ENCODE measurements at places on chromosomes 5 and 9.

GRCh38 chr9:112157087-112157486 lies 18.0 kb downstream of the SUSD1 start:
- no peak for DNase-seq

- no peak for DNase-seq
These were observed 197.2 kb upstream of the PAPPA start for GRCh38 chr9:115956371-115956770.

GRCh38 chr5:149979896-149980295 lies 19.3 kb downstream of the SLC26A2 start:
- no peak for DNase-seq

GRCh38 chr9:81032030-81032572 lies 657.2 kb downstream of the TLE1 start:
- no peak for DNase-seq

- DNase-seq: no peak
These were observed 395.2 kb upstream of the KIF2A start for GRCh38 chr5:61910771-61911170.

GRCh38 chr5:175378444-175379028 lies 65.4 kb downstream of the DRD1 start:
- peak; percentile 94 for DNase-seq

DNA sequence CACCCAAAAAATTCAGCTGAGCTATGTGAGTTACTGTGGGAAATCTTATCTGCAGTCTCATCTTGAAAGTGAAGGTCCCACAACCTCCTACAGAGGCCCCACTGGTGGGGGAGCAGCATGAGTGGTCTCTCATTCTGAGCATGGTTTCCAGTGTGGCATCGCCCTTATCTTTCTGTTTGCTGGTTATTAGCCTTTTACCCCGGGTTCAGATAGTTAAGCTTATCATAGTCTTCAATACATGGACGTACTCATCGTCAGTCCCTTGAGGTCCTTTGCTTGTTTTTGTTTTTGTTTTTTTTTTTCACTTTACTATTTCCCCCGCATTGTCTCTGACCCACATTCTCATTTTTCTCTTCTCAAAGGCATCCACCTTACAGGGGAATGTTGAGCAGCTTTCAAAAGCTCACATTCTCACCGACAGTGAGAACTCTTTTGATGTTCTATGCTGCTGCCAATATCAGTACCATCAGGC lies 7.7 kb upstream of the HAVCR2 start:
- no peak for DNase-seq

GRCh38 chr9:112900901-112901300 lies 10.2 kb upstream of the SLC46A2 start:
- DNase-seq: no peak

- no peak for DNase-seq
These were observed 121.6 kb upstream of the TARS1 start for GRCh38 chr5:33319151-33319550.

GRCh38 chr5:93583439-93583767 lies 381 bp downstream of the NR2F1 start:
- no peak for DNase-seq

DNA sequence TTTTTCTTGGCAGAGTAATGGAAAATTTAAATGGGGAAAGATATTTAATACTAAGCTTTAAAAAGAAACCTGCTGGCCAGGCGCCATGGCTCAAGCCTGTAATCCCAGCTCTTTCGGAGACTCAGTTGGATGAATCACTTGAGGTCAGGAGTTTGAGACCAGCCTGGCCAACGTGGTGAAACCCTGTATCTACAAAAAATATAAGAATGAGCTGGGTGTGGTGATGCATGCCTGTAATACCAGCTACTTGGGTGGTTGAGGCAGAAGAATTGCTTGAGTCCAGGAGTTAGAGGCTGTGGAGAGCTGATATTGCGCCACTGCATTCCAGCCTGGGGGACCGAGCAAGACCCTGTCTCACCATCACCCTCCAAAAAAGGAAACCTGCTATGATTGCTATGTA lies 32.8 kb downstream of the TUT7 start:
- no peak for DNase-seq

GRCh38 chr9:26524267-26524666 lies 368.3 kb downstream of the CAAP1 start:
- no peak for DNase-seq

GRCh38 chr9:739362-739761 lies 102.1 kb upstream of the DMRT1 start:
- DNase-seq: no peak

- DNase-seq: no peak
These were observed 150.3 kb upstream of the COL5A1 start for GRCh38 chr9:134491196-134491835.
